ENCODE measurements at places on chromosomes 13 and 19.

DNA sequence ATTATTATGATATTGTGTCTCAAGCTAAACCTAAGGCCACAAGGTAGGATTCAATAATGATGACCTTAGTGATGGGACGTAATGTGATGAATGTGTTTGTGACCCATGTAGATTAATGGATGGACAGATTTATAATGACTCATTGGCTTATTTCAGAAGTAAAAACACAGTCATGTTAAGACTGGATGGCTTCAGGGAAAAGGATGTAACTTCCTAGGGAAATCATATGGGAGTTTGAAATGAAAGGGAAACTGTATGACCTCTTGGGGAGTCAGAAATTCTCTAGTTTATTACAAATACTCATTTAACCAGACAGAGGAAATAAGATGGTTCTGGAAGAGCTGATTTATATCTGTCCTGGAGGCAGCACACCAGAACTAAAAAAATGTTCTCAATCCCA, 2.9 kb downstream of the EDNRB start:
- DNase-seq, result peak; percentile 50

GRCh38 chr19:47446534-47447469, 24.9 kb downstream of the SLC8A2 start:
- peak; percentile 32 for DNase-seq

DNA sequence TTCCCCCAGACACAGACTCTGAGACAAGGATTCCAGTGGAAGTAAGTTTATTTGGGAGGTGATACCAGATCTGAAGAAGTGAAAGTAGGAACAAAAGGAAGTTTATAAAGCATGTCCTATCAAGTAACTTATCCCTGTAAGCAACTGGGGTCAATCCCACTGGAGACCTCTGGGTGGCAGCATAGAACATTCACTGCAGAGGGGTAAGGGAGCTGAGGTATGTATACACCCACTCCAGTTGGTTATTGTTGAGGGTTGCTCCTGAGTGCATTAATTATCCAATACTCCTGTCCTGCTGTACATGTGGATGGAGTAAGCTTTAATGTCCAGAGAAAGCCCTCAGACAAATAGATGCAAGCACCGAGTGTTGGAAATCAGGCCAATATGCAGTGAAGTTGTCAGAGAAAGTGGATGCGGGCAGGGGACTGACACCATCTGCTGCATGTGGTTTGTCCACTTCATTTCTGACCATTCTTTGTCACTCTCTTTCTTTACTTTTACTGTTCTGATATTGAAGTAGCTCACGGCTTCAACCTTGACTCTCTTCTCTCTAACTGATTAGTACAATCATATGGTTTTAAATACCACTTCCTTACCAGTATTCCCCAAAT, 46.7 kb downstream of the NOTCH3 start:
- peak; percentile 57 for DNase-seq

DNA sequence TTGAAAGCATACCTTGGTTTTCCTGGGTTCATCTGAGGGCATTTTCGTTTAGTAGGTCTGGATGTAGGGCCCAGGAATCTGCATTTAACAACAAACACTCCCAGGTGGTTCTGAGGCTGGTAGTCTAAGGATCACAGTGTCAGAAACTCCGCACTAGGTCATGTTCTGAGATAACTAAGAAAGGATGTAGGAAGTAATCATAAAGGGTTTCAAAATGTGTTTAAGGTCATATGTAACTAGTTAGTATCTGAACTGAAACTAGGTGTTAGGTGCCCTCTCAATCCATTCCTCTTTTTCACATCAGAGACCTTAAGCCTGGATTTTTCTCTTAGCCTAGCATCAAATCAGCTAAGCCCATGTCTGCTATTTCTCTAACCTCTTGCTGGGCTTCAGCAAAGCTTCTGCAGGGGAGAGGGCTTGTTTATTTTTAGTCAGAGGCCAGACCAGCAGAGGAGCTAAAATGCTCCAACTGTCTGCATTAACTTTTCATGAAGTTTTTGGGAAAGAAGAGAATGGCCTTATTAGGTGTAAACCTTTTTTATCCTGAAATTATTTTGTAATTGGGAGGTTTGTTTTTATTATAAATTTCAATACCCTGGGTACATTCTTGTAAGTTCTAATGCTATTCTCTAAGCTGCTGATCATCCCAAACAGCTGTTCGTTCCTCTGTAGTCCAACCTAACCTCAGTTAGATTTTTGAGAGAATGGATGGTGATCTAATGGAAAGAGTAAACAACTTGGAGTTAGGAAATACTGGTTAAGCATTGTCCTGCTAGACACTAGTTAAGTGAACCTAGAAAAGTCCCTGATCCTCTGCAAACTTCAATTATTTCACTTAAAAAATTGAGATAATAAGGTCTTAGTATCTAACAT, 262.8 kb upstream of the RFC3 start:
- no peak for DNase-seq

DNA sequence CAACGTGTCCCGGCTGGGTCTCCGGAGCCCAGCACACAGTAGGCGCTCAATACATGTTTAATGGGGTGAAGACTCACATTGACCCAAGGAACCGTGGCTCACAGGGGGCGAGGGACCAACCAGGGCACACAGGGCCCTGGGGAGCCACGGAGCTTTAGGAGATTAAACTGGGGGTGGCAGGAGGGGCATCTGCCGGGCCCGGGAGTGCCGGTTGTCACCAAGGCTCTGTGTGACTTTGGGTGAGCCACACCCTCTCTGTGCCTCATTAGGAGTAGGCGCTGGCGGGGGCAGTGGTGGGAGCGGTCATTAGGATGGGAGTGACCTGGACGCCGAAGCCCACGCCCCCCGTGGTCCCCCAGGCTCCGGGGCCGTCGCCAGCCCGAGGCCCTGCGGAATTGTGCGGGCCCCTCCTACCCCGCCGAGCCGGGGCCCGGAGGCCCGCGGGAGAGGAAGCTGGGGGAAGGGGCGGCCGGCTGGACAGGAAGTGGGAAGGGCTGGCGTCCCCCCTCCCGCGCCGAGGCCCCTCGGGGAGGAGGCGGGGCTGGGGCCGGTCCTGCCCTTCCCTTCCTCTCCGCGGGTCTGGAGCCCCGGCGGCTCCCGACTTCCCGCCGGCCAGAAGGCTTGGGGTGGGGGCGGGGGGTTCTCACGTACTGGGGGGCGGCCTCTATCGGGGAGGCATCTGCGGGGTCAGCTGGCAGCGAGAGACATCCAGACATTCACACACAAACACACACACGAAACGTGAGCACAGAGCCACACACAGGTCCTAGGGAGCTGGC, 1.8 kb upstream of the SSBP4 start:
- DNase-seq, result peak; percentile 49

- DNase-seq, result no peak
Observed at GRCh38 chr13:23696610-23697009, 126.4 kb downstream of the TNFRSF19 start.

DNA sequence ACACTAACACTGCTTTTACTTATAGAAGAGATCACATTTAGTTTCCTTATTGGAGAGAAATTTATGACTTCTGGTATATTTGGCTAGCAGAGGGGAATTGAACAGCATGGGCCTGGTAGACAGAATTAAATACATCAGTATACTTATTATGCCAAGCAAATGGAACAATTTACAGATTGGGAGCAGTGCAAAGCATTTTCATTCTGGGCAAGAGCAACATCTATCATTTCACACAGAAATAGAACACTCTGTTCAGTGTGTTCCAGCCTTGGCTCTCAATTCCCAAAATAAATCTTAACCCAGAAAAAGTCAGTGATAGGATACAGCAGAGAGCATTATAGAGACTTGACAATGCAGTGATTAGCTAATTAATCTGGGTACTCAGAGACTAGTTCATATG, 604.0 kb upstream of the SLITRK6 start:
- DNase-seq, result no peak

GRCh38 chr19:48147597-48148175, 22.5 kb downstream of the LIG1 start:
- DNase-seq, result peak; percentile 17

DNA sequence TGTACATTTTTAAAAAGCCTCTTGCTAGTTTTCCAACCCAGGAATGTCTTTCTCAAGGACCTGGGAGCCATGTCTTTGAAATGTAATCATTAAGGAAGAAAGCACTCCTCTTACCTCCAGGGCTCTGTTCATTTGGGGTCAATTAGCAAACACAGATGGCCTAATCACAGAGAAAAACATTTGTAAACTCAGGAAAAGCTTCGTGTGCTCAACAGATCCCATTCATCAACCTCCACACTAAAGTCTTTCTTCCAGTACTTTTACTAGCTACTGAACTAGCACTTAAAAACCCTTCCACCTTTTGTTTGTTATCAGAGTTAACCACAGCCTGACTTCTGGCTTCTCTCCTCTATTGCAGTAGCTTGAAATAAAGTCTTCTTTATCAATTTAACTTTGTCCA, 441.4 kb downstream of the PCDH20 start:
- DNase-seq, result no peak

GRCh38 chr19:44643605-44644401, at the start of gene PVR:
PVR (plus strand) TSS chr19:44643910; CDS start chr19:44644097, 187 bp downstream.
- DNase-seq, result peak; percentile 97

DNA sequence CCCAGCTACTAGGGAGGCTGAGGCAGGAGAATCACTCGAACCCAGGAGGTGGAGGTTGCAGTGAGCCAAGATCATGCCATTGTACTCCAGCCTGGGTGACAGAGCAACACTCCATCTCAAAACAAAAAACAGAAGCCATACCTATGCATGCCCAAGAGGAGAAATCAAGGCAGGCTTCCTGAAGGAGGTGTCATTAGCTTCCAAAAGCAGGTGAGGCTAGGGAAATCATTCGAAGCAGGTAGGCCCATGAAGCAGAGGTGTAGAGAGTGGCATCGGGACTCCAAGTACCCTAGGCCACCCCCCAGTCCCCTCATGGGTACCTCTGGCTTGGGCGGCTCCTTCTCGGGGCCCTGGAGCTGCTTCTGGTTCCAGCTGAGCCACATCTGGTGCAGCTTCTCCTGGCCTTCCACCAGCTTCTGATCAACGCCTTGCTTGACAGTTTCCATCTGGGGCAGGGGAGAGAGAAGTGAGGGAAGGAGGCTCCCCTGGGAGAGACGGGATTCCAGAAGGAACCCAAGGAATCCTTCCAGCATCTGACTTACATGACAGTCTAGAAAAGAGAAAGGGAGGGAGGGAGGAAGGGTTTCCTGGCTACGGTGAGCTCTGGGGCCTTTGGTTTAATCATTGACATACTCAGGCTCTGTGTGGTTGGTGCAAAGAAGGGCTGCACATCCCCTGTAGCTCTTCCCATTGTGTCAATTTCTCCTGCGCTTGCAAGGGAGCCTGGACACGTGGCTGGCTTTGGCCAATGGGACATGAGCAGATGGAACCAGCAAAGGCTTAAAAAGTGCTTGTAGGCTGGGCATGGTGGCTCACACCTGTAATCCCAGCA, 13.1 kb upstream of the TICAM1 start:
- DNase-seq, result no peak

DNA sequence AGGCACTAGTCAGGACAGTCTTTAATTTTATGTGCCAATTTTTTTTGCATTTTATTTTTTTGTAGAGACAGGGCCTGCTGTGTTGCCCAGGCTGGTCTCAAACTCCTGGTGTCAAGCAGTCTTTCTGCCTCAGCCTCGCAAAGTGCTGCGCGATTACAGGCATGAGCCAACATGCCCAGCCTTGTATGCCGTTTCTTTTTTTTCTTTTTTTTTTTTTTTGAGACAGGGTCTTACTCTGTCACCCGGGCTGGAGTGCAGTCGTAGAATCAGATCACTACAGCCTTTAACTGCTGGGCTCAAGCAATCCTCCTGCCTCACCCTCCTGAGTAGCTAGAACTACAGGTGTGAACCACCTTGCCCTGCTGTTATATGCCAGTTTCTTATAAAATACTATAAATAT, 26.4 kb downstream of the BORA start:
- no peak for DNase-seq

GRCh38 chr19:2426611-2427428, 566 bp downstream of the TIMM13 start:
- peak; percentile 48 for DNase-seq

- no peak for DNase-seq
Observed at GRCh38 chr19:36160821-36161596, 8.8 kb upstream of the COX7A1 start.

- DNase-seq, result no peak
Observed at GRCh38 chr13:105412171-105412570, 1123.3 kb downstream of the EFNB2 start.

DNA sequence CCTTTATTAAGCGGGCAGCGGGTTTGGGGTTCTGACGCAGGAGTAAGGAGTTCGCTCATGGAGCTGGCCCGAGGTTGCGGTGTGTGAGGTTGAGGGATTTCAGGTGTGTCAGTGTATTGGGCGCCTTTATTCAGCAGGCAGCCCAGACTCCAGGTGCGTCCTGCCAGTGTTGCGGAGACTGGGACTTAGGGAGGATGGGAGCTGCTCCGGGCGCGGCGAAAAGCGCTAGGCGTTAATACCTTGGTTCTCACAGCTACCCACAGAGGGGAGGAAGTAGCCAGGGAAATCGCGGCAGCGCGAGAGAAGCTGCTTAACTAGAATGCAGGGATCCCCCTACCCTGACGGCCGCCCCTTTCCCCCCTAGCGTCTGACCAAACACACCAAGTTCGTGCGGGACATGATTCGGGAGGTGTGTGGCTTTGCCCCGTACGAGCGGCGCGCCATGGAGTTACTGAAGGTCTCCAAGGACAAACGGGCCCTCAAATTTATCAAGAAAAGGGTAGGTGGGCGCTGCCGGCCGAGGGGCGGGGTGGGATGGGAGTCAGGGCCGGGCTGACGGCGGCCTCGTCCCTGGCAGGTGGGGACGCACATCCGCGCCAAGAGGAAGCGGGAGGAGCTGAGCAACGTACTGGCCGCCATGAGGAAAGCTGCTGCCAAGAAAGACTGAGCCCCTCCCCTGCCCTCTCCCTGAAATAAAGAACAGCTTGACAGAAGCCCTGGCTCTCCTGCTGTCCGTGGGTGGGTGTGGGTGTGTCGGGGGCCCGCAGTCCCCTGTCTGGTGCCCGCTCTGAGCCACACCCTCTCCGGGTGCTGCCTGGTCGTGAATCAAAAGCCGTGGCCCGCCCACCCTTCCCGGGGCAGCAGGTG, 1.1 kb downstream of the RPL36 start:
- peak; percentile 35 for DNase-seq

DNA sequence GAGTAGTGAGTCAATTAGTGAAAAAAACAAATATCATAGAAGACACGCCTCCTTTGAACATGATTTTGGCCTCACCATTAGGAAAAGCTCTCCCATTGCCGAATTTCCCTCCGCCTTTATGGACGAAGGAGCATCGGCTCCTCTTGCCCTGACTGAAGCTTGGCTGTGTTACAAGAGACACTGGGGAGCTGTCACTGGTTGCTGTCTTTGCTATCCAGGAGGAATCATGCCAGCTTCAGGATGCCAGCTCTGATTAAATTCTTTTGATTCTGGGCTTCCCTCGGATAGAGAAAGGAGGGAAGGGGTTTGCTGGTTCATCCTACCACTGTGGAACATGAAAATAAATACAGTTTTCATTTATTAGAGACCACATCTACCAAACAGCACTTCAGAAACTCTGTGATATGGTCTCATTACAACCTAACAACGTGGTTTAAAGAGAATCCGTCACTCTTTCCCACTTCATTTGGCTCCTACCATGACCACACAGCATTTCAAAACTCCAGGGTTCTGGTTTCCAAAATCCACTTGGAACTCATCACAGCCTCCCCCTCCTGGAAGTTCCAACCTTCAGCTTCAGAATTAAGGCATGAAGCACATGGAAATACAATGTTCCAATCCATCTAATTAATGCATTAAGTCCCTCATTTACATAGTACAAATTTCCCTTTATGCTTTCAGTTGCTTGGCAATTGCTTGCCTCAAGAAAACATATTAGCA, 446.0 kb downstream of the EFNB2 start:
- DNase-seq, result no peak
